ENCODE measurements at places on chromosomes 6 and 20. TPM values are rescaled to one million over a fixed set of nuclear protein-coding genes. Genes with fewer than 3 reads are reported as not detected.

SMOC2 gene
- total RNA-seq = not detected

PSORS1C2 gene
- not detected for total RNA-seq

RBM24 gene
- 1.9 TPM for total RNA-seq

XKR7 gene
- total RNA-seq = not detected

C20orf141 gene
- not detected for total RNA-seq

KCNK15 gene
- total RNA-seq = 8.5 TPM

HEY2 gene
- total RNA-seq = 0.25 TPM

DEF6 gene
- total RNA-seq = 0.18 TPM

FRK gene
- 2.0 TPM for total RNA-seq

CDH4 gene
- total RNA-seq = 0.25 TPM

COL12A1 gene
- 342 TPM for total RNA-seq

RWDD2A gene
- 5.0 TPM for total RNA-seq

EYA2 gene
- 1.6 TPM for total RNA-seq

METTL24 gene
- total RNA-seq = 0.09 TPM

RNF144B gene
- 1.2 TPM for total RNA-seq

EPHA7 gene
- 1.5 TPM for total RNA-seq

PRSS35 gene
- total RNA-seq = 3.5 TPM

RIMS4 gene
- total RNA-seq = 0.27 TPM

SNAP91 gene
- 0.36 TPM for total RNA-seq

PNRC1 gene
- total RNA-seq = 138 TPM

IL17F gene
- not detected for total RNA-seq

CLDN20 gene
- not detected for total RNA-seq

TOX2 gene
- total RNA-seq = 5.2 TPM

LTV1 gene
- total RNA-seq = 23.0 TPM

LRRN4 gene
- not detected for total RNA-seq

PEX3 gene
- total RNA-seq = 20.6 TPM

POM121L2 gene
- total RNA-seq = not detected

BEND6 gene
- total RNA-seq = 34.8 TPM

FAM217A gene
- not detected for total RNA-seq

CLPSL1 gene
- not detected for total RNA-seq
